ENCODE measurements at places on chromosomes 7 and 10. TPM values are rescaled to one million over a fixed set of nuclear protein-coding genes. Genes with fewer than 3 reads are reported as not detected.

PTEN gene
- total RNA-seq = 84.5 TPM

LIPM gene
- not detected for total RNA-seq

NUDT13 gene
- total RNA-seq = 1.1 TPM

SPDYE8 gene
- total RNA-seq = not detected
